ENCODE measurements at places on chromosomes 12 and 14.

GRCh38 chr12:10397296-10397695 lies 7.5 kb upstream of the KLRK1 start:
- DNase-seq = no peak

DNA sequence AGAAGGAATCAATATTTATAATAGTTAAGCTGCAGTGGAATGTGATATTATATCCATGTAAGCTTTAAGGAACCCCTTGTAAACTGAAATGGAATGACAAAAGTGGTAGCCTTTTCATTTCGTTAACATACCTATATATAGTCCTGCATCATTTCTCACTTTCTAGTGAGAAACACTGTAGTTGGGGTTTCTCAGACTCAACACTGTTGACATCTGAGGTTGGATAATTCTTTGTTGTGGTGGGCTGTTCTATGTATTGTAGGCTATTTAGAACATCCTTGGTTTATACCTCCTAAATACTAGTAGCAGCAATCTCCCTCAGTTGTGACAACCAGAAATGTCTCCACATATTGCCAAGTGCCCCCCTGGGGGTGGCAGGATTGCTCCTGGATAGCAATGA lies 79.1 kb downstream of the RAD52 start:
- no peak for DNase-seq

DNA sequence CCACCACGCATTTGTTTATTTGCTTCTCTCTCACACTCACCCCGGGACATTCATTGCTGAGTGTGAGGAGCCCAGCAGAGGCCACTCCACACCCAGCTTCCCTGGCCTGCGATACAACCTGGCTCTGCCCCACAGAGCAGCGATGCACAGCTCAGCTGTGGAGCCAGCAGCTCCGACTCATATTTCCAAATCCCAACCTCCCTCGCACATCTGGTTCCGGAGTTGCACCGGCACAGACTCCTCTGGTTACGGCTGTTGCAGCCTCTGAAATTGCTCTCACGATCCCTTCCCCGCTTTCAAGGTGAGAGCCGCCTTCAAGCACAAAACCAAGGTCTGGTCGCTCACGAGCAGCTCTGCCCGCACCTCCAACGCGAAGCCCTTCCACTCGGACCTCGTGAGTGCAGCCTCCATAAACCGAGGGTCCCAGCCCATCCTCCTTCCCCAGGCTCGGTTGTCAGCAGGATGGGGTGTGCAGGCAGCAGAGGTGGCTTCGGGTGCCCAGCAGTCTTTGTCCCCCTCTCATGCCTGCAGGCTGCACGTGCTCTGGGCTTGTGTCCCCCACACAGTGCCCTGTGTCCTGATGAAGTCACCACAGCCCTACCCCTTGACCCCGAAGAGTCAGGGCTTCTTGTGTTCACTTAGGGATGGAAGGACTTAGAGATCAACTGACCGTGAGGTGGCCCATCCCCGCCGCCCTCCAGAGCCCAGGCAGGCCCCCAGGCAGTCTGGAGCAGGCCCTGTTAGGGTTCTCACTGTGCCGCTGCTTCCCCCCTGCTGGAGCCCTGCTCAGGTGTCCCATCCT lies 184.3 kb downstream of the ADGRD1 start:
- DNase-seq = no peak

DNA sequence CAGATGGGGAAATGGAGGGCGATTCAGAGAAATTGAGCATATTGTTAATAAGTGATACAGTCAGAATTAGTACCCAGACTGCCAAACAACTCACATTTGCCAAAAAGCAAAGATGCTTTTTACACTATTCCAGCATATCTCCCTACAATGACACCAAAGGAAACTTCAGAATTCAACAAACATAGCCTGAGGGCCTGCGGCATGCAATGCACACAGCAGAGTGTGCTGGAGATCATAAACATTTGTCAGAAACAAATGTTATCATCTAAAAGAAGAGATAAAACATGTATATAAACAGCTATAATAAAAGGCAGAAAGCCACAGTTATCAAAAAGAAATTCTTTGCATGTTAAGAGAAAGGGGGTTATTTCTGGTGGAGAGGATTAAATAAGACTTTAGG lies 20.1 kb upstream of the GARIN6 start:
- no peak for DNase-seq

DNA sequence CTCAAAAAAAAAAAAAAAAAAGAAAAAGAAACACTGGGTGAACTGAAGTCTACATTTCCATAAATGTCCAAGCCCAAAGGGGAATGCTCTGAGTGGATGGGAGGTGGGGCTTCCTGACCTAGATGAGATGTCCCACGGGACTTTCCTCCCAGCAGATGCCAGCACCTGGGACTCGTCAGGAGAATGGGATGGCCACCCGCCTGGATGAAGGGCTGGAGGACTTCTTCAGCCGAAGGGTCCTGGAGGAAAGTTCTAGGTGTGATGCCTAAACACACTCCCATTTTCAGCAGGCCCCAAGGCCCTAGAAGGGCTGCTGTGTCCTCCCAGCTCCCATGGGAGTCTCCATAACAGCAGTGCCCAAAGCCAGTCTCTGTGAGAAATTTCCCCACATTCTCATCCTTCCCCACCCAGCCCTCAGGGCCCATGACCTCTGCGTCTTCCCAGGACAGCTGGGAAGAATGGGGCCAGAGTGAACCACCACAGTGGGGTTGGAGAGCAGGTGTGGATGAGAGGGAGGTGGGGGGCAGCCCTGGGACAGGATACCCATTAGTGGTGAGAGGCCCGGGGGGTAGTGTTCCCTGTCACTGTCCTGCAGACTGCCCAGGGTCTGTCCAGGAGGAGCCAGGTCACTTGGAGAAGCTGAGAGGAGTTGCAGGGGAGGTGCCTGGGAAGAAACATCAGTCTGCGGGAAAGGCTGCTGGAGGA lies 7.1 kb upstream of the CPNE6 start:
- DNase-seq = no peak

- no peak for DNase-seq
These were observed 42.6 kb downstream of the GPATCH2L start for GRCh38 chr14:76194327-76194726.

GRCh38 chr12:98352218-98352811 lies 163.1 kb upstream of the TMPO start:
- peak; percentile 71 for DNase-seq
